Kidney capillary endothelial cell (primary cell): ENCODE measurements at places on chromosomes 1 and 21.

DNA sequence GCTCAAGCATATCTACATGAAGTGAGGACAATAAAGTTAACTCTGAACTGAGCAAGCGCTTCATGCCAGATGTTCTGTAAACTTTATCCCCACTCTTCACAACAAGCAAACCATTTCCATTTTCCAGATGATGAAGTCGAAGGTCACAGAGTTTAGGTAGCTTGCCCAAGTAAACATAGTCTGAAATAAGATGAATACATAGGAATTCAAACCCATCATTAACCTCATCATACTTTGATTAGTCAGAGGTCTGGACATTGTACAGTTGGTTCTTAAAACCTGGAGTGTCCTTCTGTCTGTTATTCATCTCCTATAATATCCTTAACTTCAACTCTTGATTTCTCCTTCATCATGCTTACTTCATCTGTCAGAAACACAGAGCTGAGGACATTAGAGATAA is 180.3 kb upstream of the C8B start:
- DNase-seq: no peak

GRCh38 chr1:22845398-22845935 is 127.2 kb downstream of the LACTBL1 start:
- no peak for DNase-seq

DNA sequence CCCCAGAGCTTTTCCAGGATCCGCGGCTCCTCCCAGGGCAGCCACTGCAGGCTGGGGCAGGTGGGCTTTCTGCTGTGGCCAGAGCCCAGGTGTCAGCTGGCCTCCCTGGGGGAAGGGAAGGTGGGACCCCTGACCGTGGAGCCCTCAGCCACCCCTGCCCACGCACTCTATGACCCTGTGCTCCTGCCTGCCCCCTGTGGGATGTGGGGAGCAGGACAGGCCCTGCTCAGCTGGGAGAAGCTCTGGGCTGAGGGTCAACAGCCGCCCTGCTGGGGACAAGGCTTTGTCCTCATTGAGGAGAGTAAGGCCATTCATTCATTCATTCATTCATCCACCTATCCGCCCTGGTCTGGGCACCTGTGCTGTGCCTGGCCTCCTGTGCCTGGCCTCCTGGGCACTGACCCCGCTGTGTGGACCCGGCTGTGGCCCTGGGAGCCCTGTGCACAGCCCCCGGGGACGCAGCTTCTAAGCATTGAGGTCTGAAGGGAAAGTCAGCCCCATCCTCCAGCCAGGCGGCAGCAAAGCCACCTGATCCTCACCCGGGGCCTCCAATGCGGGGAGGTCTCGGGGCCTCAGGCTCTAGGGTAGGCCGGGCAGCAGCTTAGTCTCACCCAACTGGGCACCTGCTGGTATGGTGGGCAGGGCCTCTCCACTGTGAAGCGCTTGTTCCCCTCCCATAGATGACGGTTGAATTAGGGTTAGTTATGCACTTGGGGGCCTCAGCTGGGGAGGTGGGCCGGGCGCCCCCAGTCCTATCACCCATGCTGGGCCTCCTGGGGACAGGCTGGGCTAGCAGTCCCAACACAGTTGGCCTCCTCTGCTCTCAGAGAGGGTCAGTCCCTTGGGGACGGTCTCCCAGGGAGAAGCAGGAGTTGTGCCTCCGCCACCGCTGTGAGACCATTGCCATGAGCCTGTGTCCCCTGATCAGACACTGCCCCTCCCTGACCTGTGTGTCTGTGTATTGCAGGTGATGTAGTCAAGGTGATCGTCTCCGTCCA is 6.0 kb downstream of the TNFRSF14 start:
- DNase-seq: no peak

DNA sequence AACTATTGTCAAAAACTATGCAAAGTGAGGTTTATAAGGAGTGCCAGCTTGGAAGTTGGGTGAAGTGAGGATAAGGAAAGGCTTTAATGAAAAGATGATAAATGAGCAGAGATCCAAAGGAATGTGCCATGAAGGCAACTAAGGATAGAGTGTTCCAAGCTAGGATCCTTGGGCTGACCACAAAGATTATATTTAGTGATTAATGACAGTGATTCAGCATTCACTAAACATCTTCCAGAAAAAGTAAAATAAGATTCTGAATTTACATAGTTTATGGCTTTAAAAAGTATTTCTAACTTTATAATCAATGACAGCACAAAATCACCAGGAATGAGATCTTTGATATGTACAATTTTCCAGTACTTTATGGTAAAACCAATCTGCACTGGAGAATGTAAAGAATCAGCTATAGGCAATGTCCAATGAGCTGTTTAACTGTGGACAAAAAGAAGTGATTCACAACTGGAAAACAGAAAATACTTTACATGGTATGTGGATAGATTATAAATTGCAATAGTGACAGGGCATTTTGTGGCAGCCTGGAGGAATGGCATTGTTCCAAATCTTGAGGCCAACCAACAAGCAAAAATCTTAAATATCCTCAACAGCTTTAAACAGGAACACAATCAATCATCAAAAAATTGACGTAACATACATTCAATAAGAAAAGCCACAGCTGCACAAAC is 91.2 kb upstream of the KCTD3 start:
- DNase-seq: no peak

GRCh38 chr1:209672705-209673630 is 2.2 kb upstream of the G0S2 start:
- no peak for DNase-seq

- no peak for DNase-seq
Measured at GRCh38 chr1:207835958-207836357, 75.0 kb downstream of the CD34 start.

- DNase-seq: no peak
Measured at GRCh38 chr1:64848136-64848535, 103.3 kb downstream of the RAVER2 start.

DNA sequence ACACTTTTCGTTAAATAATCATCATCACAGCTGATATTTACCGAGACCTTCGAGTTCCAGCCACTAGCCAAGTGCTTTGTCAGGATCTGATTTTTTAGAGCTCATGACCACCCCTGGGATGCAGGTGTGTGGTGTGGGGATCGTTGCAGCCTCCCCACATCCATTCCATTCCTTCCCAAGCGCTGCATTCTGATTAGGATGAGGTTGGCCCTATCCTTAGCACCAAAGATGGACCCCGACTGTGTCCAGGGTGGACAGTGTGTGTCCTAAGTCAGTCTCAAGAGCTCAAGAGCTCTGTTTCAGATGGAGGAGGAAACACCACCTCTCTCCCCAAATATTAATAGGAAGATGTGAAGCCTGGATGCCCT is 74.1 kb downstream of the PSMG1 start:
- DNase-seq: no peak

DNA sequence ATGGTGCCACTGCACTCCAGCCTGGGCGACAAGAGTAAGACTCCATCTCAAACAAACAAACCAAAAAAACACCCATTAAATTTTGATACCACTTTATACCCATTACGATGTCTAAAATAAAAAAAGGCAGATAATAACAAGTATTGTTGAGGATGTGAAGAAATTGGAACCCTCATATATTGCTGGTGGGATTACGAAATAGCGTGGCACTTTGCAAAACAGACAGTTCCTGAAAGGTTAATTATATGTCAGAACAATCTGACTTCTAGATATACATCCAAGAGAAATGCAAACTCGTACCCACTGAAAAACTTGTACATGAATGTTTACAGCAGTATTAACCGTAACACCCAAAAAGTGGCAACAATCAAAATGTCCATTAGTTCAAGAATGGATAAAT is 70.3 kb downstream of the USP24 start:
- DNase-seq: no peak

- no peak for DNase-seq
Measured at GRCh38 chr1:41666981-41667631, 182.6 kb upstream of the EDN2 start.

DNA sequence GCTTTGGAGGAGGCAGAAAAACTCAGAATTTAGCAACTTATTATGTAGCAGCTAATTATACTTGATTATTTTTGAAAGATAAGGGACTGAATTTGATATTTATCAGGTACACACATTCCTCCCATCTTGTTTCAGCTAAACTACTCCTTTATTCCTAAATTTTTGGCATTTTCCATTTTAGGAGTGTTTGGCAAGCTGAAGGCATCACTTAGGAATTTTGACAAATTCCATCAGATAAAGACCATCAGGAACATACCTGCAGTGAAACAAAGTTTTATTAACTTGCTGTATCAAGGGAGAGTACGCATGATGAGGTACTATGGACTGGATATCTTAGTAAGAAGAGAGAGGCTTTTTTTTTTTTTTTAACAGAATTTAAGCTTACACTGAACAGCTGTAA is 1092.2 kb downstream of the PLA2G4A start:
- no peak for DNase-seq

DNA sequence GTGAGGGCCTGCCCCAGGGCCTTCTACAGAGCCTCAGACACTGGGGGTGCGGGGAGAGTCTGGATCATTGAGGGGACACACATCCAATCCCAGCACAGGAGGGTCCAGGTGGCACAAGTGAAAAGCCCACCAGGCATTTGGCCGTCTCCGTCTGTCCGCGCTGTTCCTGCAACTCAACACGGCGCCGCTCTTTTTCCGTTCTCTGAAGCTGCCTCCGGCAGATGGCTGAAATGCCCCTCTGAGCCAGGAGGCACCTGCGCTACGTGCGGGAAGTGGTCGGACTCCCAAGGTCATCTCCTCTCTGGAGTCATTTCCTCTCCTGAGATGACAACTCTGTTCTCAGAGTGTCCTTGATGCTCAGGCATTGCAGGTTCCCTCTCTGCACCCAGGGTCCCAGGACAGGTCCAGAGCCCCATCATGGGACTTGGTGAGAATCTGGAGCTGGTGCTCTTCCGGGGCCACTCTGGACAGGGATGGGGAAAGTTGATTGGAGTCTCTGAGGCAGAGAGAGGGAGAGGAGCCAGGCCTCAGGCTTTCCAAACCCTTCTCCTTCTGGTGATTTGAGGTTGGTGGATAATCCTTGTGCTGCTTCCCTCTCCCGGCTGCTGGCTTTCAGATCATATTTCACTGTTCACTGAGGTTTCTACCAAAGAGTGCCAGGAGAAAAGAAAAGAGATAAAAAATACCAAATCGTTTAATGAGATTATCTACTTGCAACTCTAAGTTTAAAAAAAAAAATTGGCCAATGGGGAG is 14.0 kb upstream of the MIXL1 start:
- DNase-seq: no peak

DNA sequence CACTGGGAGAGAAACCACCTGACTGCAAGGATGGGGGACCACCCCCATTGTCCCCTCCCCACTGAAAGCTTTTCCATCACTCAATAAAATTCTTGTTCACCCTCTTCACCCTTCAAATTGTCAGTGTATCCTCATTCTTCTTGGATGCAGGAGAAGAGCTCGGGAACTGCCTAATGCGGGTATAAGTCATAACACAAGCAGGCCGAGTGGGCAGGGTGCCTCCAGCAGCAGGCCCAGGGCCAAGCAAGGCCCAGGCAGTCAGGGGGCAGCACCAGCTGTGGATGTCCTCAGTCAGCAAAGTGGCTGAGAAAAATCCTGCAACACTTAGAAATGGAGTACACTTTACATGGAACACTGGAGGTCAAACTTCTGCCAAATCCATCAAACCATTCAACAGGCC is 33.7 kb upstream of the SLC35A3 start:
- DNase-seq: no peak

- DNase-seq: no peak
Measured at GRCh38 chr21:15514073-15514946, 215.5 kb upstream of the USP25 start.

DNA sequence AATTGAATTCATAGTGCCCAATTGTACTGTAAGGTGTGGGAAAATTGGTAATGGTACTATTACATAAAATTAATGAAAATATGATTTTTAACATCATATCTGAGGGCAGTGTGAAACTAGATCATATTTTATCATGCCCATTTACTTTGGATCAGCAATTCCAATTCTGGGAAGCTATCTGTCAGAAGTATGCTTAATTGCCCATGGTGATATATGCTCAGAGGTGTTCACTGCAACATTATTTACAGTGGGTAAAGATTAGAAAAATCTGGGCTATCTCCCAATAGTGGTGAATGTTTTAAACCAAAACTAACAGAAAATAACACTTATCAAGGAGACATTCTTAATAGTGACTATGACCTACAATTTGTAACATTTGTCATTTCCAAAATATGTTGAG is 1260.0 kb downstream of the BRINP3 start:
- DNase-seq: no peak

- DNase-seq: no peak
Measured at GRCh38 chr1:25482211-25482610, 51.5 kb downstream of the MACO1 start.

GRCh38 chr1:1183833-1184775 is 10.4 kb downstream of the TTLL10 start:
- no peak for DNase-seq

DNA sequence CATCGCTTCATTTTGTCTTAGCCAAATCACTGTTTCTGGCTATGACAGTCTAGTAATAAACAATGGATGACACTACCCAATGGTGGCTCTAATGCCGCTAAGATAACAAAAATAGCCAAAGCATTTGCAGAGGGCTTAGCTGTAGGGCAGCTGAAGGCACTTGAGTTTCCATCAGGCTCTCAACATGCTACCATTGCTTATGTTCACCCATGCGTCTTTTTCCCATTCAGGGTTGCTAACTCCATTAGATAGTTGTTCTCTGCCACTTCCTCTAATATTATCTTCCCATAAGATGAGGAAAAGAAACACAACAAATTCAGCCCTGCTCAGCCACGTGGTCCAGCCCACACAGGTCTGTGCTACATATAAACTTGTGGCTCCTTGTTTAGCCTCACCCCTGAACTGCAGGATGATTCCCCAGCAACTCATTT is 159.6 kb downstream of the TOMM20 start:
- no peak for DNase-seq

DNA sequence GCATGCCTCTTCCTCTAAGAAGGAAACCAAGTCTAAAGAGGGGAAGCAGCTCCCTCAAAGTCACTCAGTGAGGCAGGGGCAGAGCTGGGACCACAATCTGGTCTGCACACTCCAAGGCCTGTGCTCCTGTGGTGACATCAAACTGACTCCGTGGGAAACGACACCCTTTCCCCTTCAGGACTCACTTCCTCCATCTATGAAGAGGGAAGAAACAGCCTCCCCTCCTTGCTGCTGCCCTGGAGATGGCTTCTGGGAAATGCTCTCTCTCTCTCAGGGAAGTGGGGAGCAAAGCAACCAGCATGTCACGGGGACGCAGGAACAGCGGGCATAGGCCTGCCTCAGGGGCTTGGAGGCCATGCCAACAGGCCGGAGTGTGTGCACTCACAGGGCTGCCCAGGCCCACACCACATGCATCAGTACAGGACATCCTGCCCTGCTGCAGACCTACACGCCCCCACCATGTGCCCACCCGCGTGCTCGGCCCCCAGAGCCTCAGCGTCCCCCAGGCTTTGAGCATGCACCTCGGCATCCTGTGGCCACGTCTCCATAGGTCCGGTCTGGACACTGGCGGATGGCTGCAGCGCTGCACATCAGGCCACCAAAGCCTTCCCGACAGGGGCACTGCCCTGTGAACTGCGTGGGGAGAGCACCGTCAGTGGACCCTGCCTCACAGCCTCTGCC is 25.7 kb downstream of the LAMB3 start:
- no peak for DNase-seq

DNA sequence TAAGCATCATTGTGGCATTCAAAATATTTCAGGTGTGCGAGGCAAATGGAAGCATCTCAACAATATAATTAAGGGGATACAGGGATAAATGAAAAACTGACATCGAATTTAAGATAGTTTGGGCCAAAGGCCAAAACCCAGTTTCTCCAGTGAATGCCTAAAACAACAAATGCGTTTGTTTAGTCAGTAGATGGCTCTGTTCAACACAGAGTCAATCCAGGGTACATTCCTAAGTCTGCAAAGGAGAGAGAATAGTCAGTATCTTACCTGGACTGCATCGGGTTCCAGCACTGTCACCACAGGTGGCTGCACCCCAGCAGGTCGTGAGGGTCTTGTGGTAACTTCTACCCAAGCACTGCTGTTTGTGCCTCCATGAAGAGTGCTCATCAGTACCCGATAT is 321.1 kb downstream of the KCTD3 start:
- DNase-seq: no peak
